ENCODE measurements at places on chromosomes 12 and 14.

DNA sequence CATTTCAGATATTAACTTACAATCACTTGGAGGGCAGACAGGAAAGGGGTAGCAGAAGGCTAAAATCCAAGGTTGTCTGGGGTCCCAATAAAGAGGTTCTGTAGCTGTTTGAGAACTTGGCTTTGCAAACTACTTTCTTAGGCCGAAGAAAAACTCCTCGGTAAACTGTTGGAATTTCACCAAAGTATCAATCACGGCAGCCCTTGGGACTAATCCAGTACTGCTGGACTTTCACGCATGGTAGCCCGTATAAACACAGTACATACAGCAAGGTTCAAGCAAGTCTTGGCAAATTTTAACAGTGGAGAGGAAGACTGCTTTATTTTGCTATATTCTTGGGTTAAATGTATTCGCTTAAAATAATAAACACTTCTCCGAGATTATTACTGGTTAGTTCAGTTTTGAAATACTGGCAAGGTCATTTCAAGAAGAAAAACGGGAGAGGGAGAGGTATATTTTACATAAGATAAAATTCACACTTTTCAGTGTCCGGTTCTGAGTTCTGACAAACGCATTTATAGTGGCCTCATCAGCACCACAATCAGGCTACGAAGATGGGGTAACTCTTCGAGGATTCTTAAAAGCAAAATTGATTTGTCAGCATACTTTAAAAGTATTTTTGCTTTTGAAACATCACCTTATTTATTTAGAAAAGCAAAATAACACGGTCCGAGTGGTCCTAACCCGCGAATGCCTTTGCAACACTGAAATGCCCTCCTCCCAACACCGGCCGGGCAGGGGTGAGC, 1.3 kb downstream of the SETD3 start:
- no peak for DNase-seq

DNA sequence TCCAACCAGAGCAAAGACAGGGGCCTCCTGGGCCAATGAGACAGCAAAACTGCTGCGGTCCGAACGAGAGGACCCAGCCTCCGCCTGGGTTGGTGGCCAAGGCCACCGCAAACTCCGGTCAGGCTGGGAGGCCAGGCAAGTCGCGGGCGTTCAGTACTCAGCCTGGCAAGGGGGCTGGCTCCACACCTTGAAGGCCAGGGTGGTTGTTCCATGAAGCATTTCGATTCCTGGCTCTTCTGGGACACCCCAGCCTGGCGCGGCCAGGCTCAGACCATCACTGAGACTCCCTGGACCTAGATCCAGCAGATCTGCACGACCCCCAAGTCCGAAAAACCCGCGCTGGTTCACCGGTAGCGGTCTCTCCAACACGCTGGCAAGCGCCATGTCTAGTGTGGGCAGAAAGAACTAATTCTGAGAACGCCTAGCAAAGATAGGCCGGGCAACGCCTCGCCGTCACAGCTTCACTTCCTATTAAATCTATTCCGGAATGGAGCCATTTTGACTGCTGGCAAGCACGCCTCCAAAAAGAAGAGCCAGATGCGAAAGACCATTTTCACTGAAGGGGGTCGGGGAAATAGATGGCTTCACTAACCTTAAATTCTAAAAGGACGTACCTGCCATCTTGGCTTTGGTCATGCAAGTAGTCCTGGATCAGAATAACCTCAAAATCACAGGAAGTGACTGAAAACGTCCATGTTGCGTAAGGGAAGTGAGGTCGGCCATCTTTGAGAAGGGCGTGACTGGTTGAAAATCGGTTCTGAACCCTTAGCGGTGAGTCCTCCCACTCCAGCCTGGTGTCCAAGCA, at the start of gene PSMB5:
Gene PSMB5 (minus strand): TSS at position 403 of the 805 bp plus-strand sequence. CDS start 19 bp downstream, at position 384.
- peak; percentile 98 for DNase-seq

GRCh38 chr12:124279315-124279714, 15.6 kb upstream of the RFLNA start:
- no peak for DNase-seq

- no peak for DNase-seq
These were observed 2.2 kb upstream of the KRT3 start for GRCh38 chr12:52798003-52798670.

DNA sequence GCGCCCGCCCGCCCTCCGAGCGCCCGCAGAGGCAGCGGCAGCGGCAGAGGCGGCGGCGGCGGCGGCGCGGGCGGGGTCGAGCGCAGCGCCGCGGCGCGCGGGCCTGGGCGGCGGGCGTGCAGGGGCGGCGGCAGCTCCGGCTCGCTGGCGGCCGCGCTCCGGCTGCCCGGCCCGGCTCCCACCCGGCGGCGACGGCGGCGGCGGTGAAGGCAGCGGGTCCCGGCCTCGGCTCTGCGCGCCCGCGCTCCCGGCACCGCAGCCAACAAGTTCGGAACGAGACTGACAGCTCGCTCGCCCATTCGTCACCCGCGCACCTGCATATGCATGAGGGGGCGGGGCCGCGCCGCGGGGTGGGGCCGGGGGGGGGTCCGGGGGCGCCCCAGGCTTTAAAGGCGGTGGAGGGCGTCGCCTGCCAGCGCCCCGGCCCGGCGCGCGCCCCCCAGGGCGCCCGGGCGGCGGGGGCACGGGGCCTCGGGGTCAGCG, at the start of gene JAG2:
Gene JAG2 (minus strand): TSS at position 281 of the 483 bp plus-strand sequence. CDS start 356 bp downstream, outside the sequence.
- DNase-seq: peak; percentile 77

DNA sequence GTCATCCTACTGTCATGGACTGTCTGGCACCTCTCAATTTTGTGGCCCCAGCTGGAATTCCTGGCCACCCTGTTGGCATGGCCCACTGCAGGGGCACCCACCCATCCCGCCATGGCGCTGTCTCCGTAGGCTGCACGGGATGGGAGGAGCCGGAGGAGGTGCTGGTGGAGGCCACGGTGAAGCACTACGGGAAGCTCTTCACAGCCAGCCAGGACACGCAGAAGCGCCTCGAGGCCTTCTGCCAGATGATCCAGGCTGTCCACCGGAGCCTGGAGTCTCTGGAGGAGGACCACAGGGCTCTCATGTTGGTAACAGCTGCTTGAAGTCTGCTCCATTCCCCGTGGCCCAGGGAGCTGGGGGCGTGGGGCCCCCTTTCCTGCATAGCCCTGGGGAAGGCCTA, 3.9 kb downstream of the CCDC197 start:
- no peak for DNase-seq

DNA sequence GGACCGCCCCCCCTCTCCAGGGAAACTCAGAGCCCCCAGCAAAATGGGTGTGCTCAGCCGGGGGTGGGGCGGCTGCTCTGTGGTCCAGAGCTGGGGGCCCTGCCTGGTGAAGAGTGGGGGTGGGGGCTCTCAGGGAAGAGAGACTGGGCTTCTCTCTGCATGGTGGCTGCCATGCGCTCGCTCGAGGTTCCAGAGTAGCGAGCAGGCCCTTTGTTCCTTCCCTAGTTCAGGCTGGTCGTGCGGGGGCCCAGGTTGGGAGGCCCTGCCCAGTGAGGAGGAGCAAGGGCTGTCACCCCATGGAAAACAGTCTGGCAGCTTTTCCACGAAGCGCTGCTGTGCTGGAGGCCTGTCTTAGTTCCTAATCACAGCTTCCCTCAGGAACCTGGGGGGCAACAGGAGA, 134.6 kb downstream of the AEBP2 start:
- no peak for DNase-seq

DNA sequence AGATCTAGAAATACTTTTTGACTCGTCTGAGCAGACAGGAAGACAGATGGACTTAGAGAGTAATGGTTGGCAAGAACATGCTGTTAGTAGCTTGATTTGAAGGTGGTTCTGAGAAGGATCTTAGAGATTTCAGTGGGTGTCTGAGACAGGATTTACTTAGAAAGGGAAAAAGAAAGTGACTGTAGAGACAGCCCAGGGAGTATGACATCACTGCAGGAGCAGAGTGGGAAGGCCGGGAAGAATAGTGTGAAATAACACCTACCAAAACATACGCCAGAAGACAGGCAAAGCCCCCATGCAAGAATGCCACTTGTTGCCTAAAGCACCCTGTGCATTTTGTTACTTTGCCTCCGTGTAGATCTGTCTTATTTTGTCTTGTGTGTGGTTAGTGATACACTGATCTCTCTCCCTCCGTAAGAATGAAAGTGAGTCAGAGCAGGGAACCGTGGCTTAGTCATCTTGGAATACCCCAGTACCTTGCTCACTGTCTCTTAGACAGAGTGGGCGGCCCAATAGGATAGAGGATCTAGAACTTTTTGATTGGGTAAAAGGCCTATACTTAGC, 161.3 kb upstream of the IFNG-AS1 start:
- DNase-seq: no peak

- DNase-seq: no peak
These were observed 1.3 kb upstream of the AVPR1A start for GRCh38 chr12:63152321-63152700.

DNA sequence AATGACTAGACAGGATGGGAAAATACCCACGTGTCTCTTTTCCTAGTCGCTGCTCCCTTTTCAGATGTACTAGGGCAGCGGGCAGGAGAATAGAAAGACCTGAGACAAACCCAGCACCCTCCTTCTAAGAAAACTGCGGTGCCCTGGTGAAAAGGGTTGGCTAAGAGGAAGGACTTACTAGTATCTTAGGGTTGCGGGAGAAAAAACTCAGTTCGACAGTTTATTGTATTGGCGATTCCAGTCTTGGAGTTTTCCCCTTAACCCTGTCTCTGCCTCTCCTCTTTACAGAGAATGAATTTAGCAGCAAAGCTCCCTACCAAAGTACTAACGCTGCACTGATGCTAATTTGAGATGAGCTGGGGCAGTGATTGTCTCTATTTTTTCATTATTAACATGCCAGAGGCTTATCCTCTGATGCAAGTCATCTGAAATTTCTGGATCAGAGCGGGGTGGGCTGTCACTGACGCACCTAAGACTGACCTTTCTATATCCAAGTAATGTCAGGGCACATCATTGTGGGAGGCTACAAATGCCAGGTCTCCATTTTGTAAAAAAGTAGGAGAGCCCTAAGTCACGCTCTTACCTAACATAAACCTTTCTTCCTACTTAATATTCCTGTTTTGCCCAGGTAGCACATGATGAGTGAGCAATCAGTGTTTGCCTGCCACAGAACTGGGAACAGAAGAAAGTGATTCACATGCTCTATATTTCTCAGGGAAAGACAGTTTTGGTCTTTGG, 916 bp upstream of the PAWR start:
- DNase-seq: no peak

GRCh38 chr14:70962935-70963334, 55.7 kb downstream of the PCNX1 start:
- DNase-seq: no peak

DNA sequence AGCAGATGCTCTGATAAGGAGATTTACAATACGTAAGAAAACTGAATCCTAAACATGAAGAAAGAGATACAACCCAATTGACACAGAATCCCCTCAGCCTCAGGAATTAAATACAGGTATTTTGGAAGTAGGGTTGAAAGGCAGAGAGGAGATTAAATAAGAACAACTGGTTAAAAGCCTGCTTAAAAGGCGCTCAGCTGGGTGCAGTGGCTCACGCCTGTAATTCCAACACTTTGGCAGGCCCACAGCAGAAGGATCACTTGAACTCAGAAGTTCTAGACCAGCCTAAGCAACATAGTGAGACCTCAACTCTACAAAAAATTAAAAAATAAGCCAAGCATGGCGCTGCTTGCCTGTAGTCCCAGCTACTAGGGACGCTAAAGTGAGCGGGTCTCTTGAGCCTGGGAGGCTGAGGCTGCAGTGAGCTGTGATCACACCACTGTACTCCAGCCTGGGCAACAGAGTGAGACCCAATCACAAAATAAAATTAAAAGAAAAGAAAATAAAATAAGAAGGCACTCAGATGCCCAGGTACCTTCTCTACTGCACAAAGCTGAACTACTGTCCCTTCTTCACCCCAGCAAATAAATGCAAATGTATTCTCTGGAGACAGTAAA, 32.9 kb downstream of the MED13L start:
- DNase-seq: peak; percentile 57

GRCh38 chr14:33642080-33642479, 308.8 kb downstream of the EGLN3 start:
- peak; percentile 68 for DNase-seq

- DNase-seq: no peak
These were observed 19.9 kb downstream of the DAAM1 start for GRCh38 chr14:59208224-59208814.

DNA sequence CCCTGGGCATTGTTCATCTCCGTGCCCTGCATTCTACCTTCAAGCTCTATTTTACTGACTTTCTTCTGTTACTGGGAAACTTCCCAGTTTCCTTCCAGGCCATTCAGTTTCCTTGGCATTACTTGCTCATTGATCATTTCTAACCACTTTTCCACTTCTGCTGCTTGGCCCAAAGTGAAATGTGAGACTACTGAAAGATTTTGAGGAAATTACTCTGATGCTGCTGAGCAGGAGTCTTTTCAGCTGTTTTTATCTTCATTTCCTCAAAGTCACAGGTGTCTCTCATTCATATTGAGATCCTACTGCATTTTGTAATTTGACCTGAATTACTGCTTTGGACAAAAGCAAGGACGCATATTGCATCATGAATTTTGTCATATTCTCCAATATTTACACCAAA, 26.4 kb upstream of the DBX2 start:
- DNase-seq: peak; percentile 37

DNA sequence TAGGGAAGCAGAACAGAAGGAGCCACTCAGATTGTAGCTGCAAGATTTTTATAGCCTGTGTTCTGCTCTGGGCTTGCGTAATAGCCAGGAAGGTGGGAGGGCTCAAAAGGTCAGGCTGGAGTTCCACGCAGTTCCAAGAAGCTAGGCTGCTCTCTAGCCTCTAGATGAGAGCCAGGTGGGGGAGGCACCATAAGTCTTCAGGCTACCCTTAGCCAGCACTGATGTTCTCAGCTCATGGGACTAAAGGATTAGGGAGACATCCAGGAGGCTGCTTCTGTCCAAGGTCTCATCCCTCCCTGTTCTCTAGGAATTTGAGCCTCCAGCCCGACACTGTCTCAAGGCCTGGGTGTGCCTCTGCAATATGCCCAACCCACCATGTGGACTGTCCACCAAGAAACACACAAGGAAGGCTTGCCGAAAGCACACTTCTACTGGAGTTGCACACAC, 1.7 kb downstream of the LMBR1L start:
- DNase-seq: no peak

DNA sequence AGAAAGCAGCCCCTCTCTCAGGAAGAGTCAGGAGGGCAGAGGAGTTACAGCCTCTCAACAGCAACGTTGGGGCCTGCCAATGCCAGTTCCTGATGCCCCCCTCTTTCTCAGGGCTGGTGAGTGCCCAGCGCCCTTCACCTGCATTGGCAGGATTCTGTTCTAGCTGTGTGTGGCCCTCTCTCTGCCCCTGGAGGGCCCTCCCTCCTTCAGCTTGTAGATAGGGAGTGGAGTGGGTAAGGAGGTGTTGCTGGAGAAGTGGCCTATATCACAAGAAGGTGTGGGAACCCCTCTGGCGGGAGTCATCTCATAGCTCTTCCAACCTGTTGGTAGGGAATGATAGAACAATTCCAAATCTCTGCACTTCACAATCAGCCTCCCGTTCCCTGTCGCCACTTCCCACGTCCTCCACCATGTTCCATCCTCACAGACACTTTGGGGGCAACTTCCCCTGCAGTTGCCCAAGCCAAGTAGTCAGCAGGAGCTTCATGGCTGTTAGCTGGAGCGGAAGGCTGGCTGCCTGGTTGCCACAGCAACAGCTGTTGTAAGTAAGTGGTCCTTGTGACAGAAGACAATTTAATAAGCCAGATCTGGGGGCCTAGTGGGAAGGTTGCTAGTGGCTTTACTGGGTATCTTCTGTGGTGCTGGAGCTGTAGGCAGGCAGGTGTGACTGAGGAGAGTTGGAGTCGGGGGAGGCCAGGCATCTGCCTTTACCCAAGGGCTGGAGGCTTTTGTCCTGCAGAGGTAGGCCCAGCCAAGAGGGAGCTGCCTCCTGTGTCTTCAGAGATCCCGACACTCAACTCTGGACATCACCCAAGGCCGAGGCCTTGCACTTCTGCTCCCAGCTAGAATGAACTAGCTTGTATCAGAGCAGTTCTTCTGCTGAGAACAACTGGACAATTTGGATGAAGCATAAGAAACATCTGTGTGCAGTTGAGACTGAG, 38.4 kb downstream of the GALNT16 start:
- no peak for DNase-seq

All from GM23338 (cell line).